ENCODE measurements at places on chromosomes 2 and 18. TPM values are rescaled to one million over a fixed set of nuclear protein-coding genes. Genes with fewer than 3 reads are reported as not detected.

The FZD7 gene
- total RNA-seq = 90.7 TPM

The GKN1 gene
- not detected for total RNA-seq

DNA sequence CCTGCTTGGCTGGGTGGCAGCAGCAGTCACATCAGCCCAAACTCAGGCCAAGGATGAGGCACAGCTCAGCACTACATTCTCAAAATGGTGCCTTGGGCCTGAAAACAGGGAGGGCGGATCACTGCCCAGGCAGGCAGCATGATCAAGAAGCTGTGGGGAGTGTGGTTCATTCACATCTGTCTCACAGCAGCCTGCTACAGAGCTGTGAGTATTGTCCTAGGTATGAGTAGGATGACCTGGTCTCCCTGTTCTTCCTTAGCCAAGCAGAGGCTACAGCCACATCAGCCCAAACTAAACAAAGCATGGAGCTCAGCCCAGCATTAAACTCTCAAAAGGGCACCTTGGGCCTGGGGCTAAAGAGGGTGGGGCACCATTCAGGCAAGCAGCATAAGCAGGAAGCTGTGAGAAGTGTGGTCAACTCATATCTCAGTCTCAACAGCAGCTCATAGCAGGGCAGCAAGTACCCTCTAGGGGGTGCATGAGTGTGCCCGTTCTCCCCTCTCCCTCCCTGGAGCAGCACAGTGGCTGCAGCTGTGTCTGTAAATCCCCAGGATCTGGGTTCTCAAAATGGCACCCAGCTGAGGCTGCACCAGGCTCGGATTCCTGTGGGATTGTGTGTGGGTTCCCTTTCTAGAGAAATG is 139.6 kb downstream of the TRABD2A start:
- DNase-seq = peak; percentile 41

DNA sequence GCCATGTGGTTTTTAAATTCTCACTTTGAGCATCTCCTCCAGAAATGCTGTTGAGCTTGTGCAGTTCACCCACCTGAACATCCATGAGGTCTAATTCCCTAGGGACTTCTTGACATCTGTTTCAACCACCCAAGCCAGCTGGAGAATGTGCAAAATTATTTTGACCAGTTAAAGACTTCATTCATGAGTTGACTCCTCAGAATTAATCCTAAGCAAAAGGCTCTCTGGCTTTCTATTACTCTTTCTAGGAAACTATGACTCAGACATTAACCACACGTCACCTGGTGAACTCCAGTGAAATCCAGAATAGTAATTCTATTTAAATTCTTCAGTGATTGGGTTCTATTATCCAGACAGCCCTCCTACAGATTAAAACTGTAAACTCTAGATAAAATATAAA is 247.5 kb downstream of the NBAS start:
- DNase-seq = no peak

- DNase-seq = no peak
Observed at GRCh38 chr2:179031731-179032408, 18.1 kb downstream of the CCDC141 start.

DNA sequence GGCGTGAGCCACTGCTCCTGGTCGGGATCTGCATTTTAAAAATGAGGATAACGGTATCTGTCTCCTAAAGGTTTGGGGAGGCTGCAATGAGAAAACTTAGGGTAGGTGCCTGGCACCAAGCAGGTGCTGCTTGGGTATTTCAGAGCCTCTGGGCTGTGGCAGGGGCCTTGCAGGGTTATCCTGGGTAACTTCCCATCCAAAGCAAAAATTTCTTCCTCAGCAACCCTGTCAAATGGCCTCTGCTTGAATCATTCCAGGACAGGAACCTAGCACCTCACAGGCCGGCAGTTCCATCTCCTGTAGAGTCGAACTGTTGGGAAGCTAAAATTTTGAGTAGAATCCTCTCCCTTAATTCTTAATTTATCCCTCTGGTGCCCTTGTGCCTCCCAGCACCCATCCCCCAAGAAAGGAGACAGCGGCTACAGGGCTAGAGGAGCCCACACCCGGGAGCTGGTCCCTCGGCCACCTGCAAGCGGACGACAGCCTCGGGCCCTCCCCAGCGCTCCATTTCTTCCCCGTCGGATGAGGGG is 868 bp downstream of the CGREF1 start:
- DNase-seq = no peak

- no peak for DNase-seq
Observed at GRCh38 chr2:205358351-205358815, 323.9 kb upstream of the NRP2 start.

DNA sequence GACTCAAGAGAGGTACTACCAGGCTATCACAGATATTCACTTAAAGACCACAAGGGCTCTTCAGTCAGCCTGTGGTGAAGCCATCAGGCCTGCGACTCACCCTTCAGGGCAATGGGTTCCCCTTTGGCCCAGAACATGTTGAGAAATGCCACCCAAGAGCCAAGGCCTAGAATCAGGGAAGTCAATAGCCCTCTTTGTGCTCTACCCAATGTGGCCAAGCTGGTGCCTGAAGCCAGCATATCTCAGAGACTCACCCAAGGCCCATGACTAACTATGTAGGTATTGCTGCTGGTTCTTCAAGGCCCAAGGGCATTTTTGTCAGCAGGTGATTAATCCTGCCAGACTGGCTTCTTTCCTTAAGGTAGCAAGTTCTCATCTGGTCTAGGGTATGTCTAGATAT is 338.9 kb upstream of the SETBP1 start:
- no peak for DNase-seq

All from SJSA1 (cell line).